ENCODE measurements at places on chromosomes 2 and 18. TPM values are rescaled to one million over a fixed set of nuclear protein-coding genes. Genes with fewer than 3 reads are reported as not detected.

Gene RAB12
- polyA plus RNA-seq = 50.7 TPM

Gene TXNDC2
- polyA plus RNA-seq = 0.22 TPM

Gene ROCK2
- polyA plus RNA-seq = 7.6 TPM

Gene RAB6C
- 0.13 TPM for polyA plus RNA-seq

Gene PRSS56
- polyA plus RNA-seq = not detected

Gene NXPH2
- not detected for polyA plus RNA-seq

Gene MALL
- 5.8 TPM for polyA plus RNA-seq

Gene HDHD2
- 23.5 TPM for polyA plus RNA-seq

Gene RNPEPL1
- 110 TPM for polyA plus RNA-seq

DNA sequence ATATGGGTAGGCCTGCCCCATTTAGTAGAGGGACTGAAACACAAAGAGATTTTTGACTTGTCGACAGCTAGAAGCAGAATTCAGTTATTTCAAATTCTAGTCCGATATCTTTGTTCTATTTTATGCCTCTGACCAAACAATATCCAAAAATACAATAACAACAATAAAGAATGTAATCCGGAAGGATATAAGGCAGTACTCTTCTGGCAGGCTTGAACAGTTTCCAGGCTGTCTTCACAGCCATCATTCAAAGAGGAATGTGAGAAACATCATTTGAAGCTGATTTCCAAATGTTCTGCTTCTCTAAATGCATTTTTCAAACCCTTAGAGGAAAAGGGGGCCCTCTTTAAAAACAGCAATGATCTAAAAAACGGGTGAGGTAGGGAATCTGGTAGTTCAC is 36.7 kb upstream of the SPTBN1 start:
- peak; percentile 13 for DNase-seq

DNA sequence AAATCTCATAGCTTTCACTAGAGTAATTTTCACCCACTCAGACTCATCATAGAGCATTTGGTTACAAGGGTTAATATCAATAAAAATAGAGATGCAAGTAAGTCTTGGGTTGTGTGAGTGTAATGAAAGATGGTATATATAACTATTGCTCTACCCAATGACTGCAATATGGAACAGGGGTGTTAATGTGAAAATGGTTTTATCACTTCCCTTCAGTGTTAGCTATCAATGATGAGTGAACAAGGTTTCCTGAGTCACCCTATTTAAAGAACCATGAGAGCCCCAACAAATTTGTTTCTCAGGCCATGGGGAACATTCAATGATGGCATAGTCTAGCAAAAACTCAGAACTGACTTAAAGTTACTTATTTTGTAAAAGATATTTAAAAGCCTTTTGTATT is 1133.6 kb upstream of the ZEB2 start:
- DNase-seq = no peak

GRCh38 chr2:111122631-111123421 is 2.1 kb downstream of the BCL2L11 start:
- DNase-seq = peak; percentile 95

DNA sequence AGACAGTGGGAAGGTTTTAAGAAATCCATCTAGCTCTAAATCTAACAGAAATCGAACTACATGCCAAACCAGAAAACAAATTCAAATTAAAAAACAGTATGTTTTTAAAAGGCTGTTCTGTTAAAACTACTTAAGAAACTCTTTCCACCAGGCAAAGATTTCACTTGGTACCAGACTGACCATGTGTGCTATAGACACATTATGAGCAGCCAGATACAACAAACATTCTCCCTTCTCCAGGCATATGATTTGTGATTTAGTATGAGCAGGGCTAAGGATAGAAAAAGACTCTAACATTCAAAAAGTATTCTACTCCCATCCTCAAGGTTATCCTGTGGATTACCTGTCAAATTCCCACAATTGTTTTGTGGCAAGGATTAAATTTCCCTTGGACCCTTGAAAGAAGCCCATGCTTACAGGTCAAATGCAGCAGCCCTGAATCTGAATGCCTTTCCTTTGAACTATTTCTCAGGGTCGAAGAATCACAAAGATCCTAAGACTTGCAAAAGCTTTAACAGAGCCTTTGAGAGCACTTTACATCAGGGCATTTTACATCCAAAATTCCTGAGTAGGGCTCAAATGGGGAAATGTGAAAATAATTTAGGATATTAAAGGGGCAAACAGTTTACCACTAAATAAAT is 42.5 kb upstream of the TTC32 start:
- DNase-seq = no peak

- peak; percentile 17 for DNase-seq
These were observed 266.6 kb downstream of the PDE11A start for GRCh38 chr2:177806025-177806424.

DNA sequence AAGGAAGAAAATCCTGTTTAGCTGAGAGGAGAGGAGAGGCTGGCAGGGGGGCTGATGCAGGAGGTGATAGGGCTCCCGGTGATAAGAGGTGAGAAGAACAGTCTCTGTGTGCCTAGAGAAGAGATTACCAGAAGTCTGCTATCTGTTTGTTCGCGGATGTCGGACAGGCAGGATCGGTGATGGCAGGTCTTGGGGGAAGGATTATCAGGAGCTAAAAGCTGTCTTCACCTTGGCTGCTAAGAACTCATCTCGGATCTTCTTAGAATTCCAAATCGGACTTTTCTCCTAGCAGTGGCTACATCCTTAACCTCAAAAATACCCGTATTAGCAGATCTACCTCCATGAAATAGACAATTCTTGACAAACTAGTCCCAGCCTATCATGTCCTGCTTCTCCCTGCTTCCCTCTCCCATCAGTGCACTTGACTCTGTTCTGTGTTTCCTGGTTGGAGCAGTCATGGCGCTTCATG is 282.1 kb upstream of the TRIB2 start:
- no peak for DNase-seq

DNA sequence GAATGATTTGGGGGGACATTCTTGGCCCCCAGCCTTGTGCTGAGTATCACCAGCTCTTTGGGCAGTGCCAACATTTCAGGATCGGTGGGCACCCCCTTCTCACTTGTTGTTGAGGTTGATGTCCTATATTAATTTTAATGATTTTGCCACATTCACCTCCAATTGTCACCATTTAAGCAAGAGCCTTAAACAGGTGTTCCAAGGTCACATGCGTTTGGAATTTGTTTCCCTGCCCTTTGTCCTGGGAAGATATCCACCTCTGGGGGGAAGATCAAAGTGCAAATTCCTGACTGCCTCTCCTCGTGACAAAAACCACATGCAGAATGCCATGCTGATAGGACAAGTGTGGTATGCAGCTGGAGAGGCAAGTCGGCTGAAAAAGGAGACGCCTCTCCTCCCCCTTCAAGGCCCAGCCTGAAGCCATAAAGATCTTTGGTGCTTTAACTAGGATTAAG is 72.5 kb upstream of the ID2 start:
- no peak for DNase-seq

- no peak for DNase-seq
These were observed 426.1 kb downstream of the PARD3B start for GRCh38 chr2:204971206-204971907.

DNA sequence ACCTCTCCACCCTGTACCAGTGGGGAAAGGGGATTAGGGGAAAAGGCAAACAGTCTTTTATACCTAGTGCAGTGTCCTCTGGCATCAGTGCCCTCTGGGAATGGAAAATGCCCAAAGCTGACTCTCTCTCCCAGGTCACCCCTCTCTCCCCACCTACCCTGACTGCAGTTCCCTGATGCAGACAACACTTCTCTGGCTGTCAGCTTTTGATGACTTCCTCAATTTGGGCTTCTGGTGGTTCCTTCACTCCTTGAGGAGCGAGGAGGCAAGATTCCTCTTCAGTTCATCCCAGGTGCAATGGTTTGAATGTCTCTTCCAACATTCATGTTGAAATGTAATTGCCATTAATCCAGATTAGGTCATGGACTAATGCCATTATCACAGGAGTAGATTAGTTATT is 19.7 kb upstream of the PPM1B start:
- no peak for DNase-seq

GRCh38 chr18:50298443-50299284 is 11.2 kb upstream of the CXXC1 start:
- no peak for DNase-seq

- no peak for DNase-seq
These were observed 296.6 kb upstream of the CRIM1 start for GRCh38 chr2:36058953-36059352.

DNA sequence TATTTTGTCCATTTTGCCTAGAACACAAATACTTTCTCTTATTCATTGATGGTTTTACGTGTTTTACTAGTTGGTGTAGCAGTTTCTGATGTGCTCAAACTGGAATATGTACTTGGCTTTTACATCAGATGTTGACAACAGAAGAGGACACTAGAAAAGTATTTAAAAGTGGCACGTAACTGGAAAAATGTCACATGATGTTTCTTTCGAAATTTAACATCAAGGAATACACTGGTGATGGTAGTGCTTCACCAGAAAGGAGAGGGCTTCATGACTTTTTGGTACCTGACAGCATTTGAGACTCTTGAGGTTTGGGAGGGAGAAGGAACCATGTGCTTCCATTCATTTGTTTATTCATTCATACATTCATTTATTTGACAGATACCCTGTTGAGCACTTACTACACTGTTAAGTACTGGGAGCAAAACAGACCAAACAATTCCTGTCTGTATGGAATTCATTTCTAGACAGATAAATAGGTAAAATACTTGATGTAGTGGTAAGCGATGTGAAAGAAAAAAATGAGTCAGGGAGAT is 1.5 kb downstream of the GIGYF2 start:
- DNase-seq = no peak

DNA sequence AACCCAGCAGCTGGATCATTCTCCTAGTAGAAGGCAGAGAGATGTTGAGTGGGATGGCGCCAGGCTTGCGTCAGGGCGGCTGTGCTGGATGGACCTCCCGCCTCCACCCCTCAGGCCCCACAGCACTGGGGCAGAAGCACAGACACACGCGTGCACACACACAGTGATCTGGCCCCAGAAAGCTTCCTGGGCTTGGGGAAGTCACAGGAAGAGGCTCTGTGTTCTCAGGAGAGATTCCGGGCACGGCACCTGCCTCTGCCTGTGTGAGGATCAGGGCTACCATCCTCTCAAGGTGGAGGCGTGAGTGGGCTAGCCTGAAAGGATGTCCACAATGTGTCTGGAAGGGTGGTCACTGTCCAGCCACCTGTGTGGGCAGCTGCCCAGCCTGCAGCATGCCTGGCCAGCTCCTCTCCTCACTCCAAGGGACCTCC is 229.8 kb upstream of the HS6ST1 start:
- no peak for DNase-seq

DNA sequence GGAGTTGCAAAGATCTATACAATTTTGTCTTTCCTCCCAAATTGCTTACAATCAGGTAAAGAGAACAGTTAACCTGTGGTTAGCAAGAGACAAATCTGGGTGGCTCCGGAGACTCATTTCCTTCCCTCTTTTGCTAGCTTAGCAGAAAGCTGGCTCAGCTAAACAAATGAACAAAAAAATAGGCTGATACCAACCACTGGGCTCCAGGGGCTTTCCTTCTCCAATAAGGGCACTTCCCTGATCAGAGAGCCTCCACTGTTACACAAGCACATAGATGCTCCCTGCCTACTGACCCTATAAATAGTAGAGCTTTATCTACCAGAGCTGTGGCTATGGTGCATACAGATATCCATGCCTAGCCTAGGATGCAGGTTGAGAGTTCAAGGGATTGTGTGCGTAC is 90.1 kb upstream of the ARL5A start:
- DNase-seq = no peak
